ENCODE measurements at places on chromosomes 5 and 9.

DNA sequence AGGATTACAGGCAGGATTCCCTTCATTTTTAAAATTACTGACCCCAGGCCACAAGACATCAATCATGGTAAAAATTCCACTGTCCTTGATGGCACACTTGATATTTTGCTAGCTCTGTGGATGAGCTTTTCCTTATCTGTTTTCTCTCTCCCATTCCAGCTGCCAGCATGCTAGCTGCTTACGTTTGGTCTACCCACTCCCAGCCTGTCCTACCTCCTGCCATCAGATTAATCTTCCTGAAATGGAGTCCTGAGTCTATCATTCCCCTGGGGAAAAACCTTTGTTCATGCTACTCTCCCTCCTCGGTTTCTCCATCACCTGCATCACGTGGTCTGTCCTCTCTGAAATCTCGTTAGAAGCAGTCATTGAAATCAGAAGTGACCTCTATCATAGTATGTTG lies 108.9 kb downstream of the F2RL2 start:
- no peak for DNase-seq

- DNase-seq: no peak
These were observed 72.7 kb upstream of the ATG10 start for GRCh38 chr5:81899123-81899522.

GRCh38 chr9:84903963-84904362 lies 234.4 kb downstream of the NTRK2 start:
- DNase-seq: no peak

- DNase-seq: no peak
These were observed 191.6 kb downstream of the TRIM36 start for GRCh38 chr5:114977979-114978573.

DNA sequence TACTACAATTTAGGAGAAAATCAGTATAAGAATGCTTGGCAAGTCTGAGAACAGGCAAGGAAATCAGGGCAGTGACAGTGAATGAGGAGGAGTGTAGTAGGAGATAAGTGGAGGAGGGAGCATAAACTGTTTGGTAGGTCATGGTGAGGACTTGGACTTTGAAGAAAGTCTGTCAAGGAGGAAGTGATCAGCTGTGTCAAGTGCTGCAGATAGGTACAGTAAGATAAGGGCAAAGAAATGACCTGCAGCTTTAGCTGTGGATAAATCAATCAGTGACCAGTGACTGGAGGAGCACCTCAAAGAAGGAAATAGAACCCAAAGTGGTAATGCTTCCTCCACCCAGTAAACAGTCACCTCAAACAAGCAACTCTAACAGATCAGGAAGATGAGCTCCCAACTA lies 106.3 kb downstream of the RAPGEF6 start:
- DNase-seq: no peak

DNA sequence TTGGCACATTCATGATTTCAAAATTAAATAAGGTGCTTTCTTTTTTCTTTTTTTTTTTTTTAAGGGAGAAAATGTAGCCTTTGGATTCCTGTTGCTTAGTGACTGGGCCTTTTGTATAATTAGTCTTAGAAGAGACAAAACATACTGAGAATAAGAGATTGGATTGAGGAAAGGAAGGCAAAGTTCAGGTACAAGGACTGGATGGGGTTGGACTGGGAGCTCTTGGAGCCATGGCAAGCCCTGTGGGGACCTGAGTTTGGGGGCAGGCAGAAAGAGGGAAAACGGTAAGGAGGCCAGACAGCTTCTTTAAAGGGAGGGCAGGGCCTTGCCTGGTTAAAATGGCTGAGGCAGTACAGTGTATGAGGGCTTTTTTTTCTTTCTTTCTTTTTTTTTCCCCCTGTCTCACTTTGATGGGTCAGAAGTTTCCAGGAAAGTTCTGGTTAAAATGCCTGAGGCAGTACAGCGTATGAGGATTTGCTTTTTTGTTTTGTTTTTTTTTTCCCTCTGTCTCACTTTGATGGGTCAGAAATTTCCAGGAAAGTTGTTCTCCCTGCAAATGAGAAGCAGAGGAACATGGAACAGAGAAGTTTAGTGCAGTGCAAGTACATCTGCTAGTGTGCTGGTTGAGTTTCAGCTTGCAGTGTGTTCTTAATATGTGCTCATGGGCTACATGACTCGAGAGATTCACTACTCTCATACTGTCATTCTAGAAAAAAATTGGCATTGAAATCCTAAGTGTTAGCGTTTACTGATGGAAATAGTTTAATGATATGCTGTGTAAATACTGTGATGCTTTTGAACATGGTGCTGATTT lies 16.8 kb downstream of the SNX18 start:
- no peak for DNase-seq

- DNase-seq: no peak
These were observed 2.6 kb downstream of the IGFBPL1 start for GRCh38 chr9:38421498-38422211.

- no peak for DNase-seq
These were observed 55.0 kb downstream of the ARHGEF37 start for GRCh38 chr5:149636191-149636860.

GRCh38 chr5:54725391-54726280 lies 208.1 kb downstream of the SNX18 start:
- DNase-seq: no peak

GRCh38 chr9:121474231-121474947 lies 25.3 kb downstream of the GGTA1 start:
- no peak for DNase-seq

- no peak for DNase-seq
These were observed 16.9 kb downstream of the DNAJC18 start for GRCh38 chr5:139422307-139422893.

- DNase-seq: peak; percentile 77
These were observed 1.8 kb upstream of the NR3C1 start for GRCh38 chr5:143405063-143405848.

- DNase-seq: no peak
These were observed 8.0 kb upstream of the WHRN start for GRCh38 chr9:114513055-114513958.

- DNase-seq: no peak
These were observed 10.9 kb upstream of the ASS1 start for GRCh38 chr9:130433947-130434262.

GRCh38 chr5:171484460-171484899 lies 65.0 kb downstream of the FGF18 start:
- DNase-seq: peak; percentile 21

- no peak for DNase-seq
These were observed at the start of gene SLC28A3 for GRCh38 chr9:84340535-84340934. Gene SLC28A3 (minus strand): TSS chr9:84340758. CDS start chr9:84340633, 125 bp downstream.

DNA sequence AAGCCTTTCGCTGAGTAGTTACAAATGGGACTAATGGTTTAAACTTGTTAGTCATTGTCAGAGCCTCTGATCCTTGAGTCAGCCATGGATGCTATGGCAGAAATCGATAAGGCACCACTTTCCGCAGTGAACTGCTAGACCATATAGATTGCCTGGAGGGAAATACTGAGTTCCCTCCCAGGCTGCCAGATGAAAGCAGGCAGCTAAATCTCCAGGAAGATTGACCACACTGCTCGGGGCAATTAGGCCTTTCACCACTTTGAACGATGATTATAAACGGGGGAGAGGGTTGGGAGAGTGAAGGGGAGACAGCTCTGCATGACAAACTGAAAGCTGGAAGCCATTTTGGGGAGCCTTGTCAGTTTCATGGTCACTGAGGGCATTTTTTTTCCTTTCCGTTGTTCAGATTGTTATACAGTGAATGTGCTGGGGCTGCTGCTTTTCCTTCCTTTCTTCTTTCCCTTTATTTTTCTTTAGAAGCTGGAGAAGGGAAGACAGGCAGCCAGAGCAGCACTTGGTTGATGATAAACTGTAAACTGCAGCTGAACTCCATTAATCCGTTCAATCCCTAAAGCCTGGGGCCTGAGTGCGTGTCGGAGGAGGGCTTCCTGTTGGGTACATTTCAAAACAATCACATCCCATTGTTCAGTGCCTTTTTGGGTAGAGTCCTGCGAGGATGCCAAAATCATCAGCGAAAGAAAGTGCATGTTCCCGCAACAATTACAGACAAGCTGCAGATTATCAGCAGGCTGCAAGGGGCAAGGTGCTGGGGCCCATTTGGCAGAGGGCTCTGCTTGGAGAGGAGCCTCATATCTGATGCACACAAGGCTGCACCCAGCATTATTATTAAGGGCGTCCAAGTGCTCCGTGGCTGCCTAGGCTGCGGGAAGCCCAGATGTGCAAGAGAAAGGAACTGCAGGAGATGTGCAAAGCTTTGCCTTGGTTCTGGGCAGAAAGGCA lies 308.4 kb downstream of the PSAT1 start:
- DNase-seq: no peak

DNA sequence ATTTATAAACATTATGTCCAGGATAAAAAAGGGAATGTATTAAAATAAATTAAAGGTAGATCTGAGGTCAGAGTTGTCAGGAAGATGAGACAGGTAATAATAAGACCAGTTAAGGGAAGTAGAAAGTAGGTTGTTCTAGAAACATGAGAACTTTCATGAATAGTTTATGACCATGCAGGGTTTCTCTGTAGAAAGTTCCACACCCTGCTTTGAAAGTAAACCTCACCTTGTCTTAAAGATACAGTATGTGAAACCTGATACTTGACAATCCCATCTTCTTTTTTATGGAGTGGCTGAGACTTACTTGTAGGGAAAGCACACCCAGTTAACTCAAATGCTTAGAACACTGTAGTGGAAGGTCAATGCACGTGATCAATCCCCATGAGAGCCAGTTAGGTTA lies 260.6 kb upstream of the ZNF462 start:
- DNase-seq: no peak

GRCh38 chr5:80151890-80152289 lies 104.0 kb downstream of the SERINC5 start:
- DNase-seq: no peak

Data from stimulated activated CD8-positive, alpha-beta memory T cell treated with anti-CD3 and anti-CD28 coated beads, Interleukin-7, amount 100 ng/mL, for 4 hours (primary cell).